Posterior cingulate gyrus (tissue), 11 donors: ENCODE measurements at places on chromosomes 3 and 15.

DNA sequence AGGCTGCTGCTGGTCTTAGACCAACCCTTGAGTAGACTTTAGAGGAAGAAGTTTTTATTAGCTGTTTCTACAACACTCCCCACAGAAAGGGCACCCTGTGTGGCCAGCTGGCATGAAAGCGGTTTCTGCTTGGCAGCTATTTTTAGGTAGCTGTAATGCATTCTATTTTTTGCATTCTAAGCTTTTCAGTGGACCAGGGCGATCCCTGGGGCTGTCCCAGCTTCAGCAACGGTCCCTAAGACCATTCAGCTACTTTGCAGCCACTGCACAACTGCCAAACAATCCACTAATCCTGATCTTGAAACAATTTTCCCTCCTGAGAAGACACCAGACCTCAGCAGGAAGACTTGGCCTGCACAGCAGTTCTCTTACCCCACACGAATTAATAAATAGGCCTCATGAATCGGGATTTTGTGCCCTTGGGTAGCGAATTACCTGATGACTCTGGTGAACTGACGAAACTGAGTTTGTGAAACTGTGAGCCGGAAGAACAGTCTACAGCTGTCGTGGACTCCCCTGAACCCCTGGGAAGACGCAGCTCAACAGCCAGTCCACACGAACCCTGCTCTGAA lies 14.6 kb upstream of the TFRC start:
- peak; percentile 23 for DNase-seq

- DNase-seq: no peak
Measured at GRCh38 chr15:95596496-95596895, 734.0 kb upstream of the NR2F2 start.

DNA sequence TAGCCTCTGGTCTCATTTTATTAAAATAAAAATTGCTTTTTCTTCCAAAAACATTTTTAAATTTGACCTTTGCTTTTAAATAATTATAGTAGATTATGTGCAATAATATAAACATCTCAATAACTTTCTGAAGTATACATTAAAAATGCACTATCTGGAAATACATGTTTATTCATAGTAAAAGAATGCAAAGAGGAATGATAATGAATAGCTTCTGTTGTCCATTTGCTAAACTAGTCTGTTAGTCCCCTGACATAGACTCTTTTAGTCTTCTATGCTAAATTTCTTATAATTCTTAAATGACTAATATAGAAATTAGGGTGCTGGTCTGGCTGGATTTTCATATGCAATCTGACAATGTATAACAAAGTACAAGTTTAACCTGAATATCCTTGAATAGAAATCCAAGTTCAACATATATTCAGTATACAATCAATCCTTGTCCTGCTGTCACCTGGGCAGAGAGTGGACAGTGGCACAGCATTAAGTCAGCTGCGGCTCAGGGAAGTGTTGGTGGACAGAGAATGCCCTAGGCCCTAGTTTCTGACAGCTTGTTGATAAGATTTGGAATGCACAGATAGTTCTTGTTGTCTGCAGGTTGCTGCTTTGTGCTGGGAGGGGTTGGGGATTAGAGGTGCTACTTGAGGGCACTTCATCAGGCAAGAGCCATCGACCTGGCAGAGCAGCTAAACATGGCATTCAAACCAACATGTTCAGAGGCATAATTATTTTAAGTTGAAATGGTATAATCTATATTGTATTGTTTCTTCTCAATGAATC lies 161.7 kb downstream of the MBNL1 start:
- DNase-seq: no peak

GRCh38 chr3:127674790-127675189 lies 2.0 kb downstream of the ABTB1 start:
- DNase-seq: peak; percentile 7

GRCh38 chr3:23760871-23761373 lies 44.8 kb upstream of the UBE2E1 start:
- no peak for DNase-seq

DNA sequence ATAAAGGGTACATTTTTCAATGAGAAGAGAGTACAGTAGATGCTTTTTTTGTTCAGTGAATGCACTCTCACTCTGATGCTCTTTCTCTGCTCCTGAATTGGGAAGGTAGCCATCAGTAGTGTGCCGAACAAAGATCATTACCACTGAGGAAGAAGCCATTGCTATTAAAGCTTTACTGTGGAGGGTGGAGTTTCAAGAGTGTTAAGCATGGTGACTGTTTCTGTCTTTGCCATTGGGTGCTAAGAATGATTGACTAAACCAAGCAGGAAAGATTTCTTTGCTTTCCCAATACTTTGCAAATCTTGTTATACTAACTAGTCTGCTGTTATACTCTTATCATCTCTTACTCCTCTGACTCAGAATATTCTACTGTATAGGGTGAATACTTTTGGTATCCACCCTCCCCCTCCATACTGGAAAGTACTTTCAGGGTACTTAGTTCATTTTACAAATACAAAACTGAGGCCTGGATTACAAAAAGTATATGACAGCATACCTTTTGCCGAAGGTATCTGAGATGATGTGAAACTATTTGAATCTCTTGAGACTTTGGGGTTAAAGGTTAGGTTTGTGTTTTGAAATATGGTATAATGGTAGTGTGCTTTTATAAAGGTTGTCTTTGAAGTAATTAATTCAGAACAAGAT lies 1.7 kb downstream of the RAB11A start:
- DNase-seq: no peak

- no peak for DNase-seq
Measured at GRCh38 chr3:193943200-193943599, 192.7 kb upstream of the HES1 start.

GRCh38 chr3:18007980-18008379 lies 265.5 kb upstream of the TBC1D5 start:
- DNase-seq: no peak

- no peak for DNase-seq
Measured at GRCh38 chr3:121698901-121699300, 38.2 kb upstream of the HCLS1 start.

GRCh38 chr15:101698314-101698713 lies 26.0 kb downstream of the TARS3 start:
- DNase-seq: no peak

GRCh38 chr15:52050416-52050815 lies 31.4 kb downstream of the MAPK6 start:
- DNase-seq: no peak

- no peak for DNase-seq
Measured at GRCh38 chr3:197181741-197182140, 116.7 kb downstream of the DLG1 start.

- DNase-seq: no peak
Measured at GRCh38 chr15:66070220-66070934, 183.2 kb downstream of the MEGF11 start.

- no peak for DNase-seq
Measured at GRCh38 chr15:77804210-77804609, 171.5 kb upstream of the LINGO1 start.

DNA sequence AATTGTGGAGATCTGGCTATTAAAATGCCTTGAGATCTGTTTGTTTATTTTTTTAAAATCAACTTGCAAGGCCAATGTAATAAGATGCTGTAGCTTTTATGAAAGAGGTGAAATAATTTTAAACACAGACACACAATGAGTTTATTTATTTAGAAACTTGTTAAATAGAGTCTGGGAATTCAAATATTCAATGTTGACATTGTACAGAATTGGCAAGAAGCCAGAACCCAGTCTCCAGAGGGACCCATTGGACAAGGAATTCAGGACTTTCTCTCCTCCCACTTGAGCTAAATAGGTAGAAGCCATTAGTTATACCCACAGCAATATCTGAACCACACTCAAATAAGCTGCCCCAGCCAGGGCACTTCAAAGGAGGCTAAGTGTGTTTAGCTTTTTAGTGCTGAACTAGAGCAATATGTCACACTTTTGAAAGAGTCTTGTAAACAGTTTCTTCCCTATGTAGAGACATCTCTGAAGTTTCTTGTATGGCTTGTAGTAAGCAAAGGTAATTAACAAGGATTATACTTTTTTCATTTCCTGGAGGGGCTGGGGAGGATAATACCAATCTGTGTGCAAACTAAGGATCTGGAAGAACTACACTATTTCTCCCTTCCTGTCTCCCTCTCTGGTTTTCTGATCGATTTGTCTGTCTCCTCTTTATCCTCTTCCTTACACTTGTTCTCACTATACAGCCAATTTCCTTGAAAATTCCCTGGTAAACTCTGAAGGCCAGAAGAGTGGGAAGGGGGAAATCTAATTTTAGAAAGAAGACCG lies 6.0 kb downstream of the MECOM start:
- no peak for DNase-seq

- DNase-seq: no peak
Measured at GRCh38 chr3:133514418-133514817, 59.1 kb upstream of the CDV3 start.

DNA sequence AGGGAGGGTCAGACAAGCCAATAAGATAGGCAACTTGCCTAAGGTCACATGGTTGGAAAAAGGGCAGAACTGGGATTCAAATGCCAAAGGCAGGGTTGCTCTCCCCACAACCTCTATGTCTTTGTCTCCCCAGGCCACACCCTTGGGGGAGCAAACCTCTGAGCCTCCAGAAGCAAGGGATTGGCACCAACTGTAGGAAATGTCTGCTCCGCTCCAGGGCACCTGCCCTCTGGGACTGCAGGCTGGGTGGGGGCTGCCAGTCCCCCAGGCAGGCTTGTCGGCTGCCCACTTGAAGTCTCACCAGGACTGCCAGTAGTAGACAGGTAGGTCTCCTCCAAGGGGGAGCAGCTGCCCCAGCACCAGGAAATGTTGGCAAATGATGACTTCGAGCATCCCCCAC lies 2.0 kb downstream of the FAM3D start:
- no peak for DNase-seq

DNA sequence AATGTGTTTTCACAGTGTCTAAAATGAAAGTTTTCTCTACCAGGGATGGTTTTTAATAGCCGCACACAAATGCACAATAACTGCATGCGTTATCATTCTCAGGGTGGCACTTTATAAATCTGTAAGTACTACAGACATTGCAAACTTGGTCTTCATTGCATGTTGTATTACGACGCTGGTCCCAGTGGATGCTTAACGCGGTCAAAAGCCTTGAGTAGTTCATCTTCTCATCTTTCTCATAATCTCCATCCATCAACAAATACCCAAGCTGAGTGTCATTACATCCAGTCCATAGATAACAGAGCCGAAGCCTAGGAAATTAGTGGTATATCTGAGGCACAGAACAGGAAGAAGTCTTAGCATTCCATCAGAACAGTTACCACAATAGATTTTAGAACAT lies 72.6 kb downstream of the USF3 start:
- DNase-seq: no peak

DNA sequence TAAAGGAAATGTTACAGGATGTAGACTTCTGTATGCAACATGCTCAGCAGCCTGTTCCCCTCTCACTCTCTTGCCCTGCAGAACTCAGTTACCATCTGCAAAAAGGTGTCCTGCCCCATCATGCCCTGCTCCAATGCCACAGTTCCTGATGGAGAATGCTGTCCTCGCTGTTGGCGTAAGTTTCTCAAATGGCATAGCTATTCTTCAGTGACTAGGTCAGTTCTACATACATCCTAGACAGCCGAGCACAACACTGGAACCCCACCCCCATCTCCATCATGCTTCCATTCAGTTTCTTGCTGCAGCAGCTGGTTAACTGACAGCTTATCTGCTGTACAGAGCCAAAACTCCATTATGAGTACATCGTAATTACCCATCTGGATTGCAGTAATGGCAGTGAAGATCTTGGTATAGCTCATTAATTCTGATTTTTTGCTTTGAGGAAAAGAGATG lies 4.5 kb downstream of the THBS1 start:
- DNase-seq: no peak

- no peak for DNase-seq
Measured at GRCh38 chr3:195905970-195906864, 2.1 kb downstream of the TNK2 start.

- DNase-seq: no peak
Measured at GRCh38 chr3:46609212-46609721, 3.1 kb upstream of the FAM240A start.

DNA sequence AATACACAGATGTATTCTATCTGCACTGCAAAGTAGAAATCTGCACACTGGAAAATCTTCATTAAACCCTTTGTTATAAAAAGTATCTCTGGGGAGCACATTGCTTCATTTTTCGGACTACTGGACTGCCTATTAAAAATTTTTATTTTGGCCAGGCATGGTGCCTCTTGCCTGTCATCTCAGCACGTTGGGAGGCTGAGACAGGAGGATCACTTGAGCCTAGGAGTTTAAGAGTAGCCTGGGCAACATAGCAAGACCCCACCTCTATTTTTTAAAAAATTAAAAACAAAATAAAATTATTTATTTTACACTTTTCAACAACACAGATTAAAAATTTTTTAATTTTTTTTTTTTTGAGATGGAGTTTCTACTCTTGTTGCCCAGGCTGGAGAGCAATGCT lies 6.0 kb downstream of the SERP1 start:
- no peak for DNase-seq

- no peak for DNase-seq
Measured at GRCh38 chr3:58496206-58496857, 4.4 kb downstream of the KCTD6 start.

DNA sequence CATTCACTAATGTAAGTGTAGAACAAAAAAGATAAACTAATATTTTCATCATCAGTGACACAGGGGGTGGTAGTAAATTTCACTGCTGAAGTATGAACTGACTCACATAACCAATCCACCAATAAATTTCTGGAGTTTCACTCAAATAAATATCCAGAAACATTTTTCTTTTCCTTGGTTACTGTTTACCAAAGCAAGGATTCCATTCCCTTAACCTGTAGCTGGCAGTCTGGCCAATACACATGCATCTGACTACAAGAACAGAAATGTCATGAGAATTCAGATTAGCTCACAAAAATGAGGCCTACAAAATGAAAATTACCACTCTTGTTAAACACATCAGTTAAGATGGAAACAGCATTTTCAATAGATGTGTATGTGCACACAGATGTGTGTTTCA lies 80.3 kb downstream of the STAG1 start:
- no peak for DNase-seq

DNA sequence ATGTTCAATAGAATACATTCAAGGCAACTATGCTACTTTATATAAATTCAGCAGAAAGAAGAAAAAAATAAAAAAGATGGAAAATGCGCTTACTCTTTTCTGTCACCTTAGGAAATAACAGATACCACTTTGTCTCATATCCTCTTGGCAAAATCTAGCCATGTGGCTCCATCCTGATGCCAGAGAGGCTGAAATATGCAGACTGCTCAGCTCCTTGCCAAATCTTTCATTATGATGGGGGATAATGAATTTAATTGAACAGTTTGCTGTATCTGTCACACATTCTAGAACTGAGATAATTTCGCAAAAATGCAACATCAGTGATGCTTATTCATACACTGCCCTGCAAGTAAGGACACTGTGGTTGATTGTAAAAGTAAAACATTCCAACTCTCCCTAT lies 1081.5 kb downstream of the PLOD2 start:
- DNase-seq: no peak

DNA sequence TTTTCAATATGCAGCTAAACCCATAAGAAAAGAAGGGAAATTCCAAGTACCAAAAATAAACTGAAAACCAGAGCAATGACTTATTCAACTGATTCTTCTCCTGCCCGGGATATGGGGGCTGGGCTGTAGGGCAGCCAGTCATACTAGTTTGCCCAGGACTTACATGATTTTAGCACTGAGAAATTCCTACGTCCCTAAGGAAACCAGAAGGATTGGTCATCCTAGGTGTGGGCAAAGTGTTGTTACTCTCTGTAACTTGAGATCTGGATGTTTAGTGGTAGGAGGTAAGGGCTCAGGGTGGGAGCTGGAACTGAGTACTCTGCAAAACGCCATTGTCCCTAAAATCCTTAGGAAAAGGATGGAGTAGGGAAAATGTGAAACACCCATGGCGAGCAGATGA lies 1.2 kb upstream of the DAZL start:
- no peak for DNase-seq

GRCh38 chr3:24828551-24828950 lies 333.9 kb upstream of the THRB start:
- peak; percentile 28 for DNase-seq

- no peak for DNase-seq
Measured at GRCh38 chr3:11045536-11045935, 53.0 kb downstream of the SLC6A1 start.
